ENCODE measurements at places on chromosomes 2 and 18. TPM values are rescaled to one million over a fixed set of nuclear protein-coding genes. Genes with fewer than 3 reads are reported as not detected.

Gene UGT1A10
- total RNA-seq: not detected

Gene FAM161A
- 0.64 TPM for total RNA-seq

Gene SPTBN1
- total RNA-seq: 128 TPM

Gene MATN3
- total RNA-seq: not detected

Gene FER1L5
- not detected for total RNA-seq

Gene ARHGAP15
- 6.5 TPM for total RNA-seq

Gene LIMS3
- total RNA-seq: 0.30 TPM

Gene TUBA3E
- not detected for total RNA-seq

Gene DSC2
- total RNA-seq: 4.4 TPM

Gene COL4A3
- total RNA-seq: 1.3 TPM

Gene RAPGEF4
- 16.0 TPM for total RNA-seq

Gene RNF152
- 66.2 TPM for total RNA-seq

Gene PLGLB2
- 426 TPM for total RNA-seq

Gene TEKT4
- 0.40 TPM for total RNA-seq

Gene ZNF892
- 1.1 TPM for total RNA-seq

Gene REG1B
- total RNA-seq: not detected

Gene SIX3
- not detected for total RNA-seq

Gene SLC9A2
- not detected for total RNA-seq

Gene CD8B2
- total RNA-seq: not detected

Gene PKP4
- 28.6 TPM for total RNA-seq

Gene POTEC
- total RNA-seq: not detected

Gene CROCC2
- 0.13 TPM for total RNA-seq

Gene FAP
- total RNA-seq: 0.22 TPM

Gene DDX1
- 38.8 TPM for total RNA-seq

Gene ITGB6
- total RNA-seq: 0.61 TPM

Gene MYO1B
- 206 TPM for total RNA-seq

Gene RNMT
- total RNA-seq: 7.4 TPM

Gene DSG4
- not detected for total RNA-seq

Gene NEU2
- total RNA-seq: not detected

Gene GTF3C2
- total RNA-seq: 16.7 TPM

Gene ZFP36L2
- total RNA-seq: 32.1 TPM

Gene GNAL
- total RNA-seq: 0.19 TPM
